NCI-H1105 (cell line): ENCODE measurements at places on chromosomes 1 and 21.

- DNase-seq: no peak
Measured at GRCh38 chr1:59678493-59679228, 136.1 kb upstream of the HOOK1 start.

DNA sequence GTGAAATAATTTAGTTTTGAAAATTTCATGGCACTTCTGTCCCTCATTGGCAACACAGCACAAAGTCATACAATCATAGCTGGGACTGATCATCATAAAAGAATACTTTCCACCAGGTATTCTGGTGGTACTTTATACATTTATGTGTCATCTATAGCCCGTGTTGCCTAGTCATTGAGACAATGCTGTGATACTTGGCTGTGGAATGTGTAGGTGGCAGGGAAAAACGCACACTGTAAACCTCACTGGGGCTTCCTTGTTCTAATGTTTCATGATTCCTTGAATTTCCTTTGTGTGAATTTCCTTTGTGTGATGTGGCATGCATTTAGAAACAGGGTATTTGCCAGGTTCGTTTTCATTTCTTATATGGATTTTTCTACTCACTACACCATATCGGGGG is 118.3 kb downstream of the FMN2 start:
- no peak for DNase-seq

DNA sequence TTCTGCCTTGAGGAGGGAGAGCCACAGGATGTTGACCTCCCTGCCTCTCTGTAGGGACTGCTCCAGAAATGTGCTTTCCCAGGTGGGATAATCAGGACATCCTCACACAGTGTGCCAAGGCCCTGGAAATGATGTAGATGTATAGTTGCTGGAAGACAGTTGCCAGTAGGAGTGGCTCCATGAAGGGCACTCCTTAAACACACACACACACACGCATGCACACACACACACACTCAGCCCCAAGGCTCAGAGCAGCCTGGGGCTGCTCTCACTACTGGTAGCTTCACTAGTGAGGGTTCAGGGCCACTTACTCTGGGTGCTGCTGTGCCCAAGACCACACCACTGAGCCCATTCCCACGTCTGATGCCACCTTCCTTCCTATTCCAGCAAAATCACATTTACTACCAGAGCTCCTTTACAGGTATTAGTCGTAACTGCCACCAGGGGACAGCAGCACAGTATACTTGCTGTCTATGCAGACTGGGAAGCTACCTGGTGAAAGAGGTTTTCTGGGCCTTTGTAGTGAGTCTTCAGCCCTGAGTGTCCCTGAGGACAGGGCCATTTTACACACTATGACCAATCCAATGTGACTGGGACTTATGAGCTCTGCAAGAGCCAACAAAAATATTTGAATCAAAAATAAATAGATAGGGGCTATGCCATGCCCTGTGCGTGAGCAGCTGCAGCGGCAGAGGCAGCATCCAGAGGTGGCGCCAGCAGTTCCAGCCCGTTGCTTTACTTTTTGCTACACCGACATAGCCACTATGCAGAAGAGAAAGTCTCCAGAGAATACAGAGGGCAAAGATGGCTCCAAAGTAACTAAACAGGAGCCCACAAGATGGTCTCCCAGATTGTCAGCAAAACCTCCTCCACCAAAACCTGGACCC is 15.0 kb downstream of the CRNN start:
- peak; percentile 0 for DNase-seq

GRCh38 chr1:105337420-105337819 is 1587.7 kb downstream of the AMY1C start:
- DNase-seq: peak; percentile 68

GRCh38 chr1:60891281-60891680 is 191.1 kb upstream of the NFIA start:
- DNase-seq: no peak

- DNase-seq: no peak
Measured at GRCh38 chr1:23416964-23417363, 7.6 kb downstream of the TCEA3 start.

DNA sequence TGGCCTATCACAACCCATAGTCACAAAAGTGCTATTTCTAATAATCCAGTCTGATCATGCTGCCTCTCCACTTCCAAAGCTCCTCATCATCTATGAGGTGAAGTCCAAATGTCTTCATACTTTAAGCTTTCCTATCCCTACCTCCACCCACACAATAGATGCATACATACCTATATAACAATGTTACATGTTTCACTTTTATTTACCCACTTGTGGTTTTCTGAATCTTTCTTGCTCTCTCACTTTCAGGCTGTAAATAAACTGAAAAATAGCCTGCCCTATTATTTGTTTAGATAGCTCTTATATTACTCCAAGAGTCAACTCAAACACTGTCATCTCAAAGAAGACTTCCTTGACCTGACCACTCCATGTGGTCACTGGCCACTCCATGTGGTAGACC is 406.8 kb upstream of the BEND5 start:
- DNase-seq: no peak
